ENCODE measurements at places on chromosomes 2 and 18.

DNA sequence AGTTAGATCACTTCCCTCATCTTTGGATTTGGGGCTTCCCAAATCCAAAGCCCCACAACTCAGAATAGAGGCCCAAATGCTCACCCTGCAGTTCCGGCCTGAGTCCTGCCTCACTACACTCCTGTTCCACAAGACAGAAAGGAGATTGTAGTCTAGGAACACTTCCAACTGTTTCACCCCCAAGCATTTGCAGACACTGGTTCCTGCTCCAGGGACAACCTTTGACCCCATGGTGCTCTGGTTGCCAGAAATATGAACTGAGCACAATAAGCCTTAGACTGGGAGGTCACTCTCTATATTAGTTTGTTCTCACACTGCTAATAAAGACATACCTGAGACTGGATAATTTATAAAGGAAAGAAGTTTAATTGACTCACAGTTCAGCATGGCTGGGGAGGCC, 49.0 kb downstream of the HRH4 start:
- DNase-seq = no peak
- H3K4me1 ChIP-seq = no peaks in the 10 kb centered on the region
- no peak overlapping the region for H3K27ac ChIP-seq

DNA sequence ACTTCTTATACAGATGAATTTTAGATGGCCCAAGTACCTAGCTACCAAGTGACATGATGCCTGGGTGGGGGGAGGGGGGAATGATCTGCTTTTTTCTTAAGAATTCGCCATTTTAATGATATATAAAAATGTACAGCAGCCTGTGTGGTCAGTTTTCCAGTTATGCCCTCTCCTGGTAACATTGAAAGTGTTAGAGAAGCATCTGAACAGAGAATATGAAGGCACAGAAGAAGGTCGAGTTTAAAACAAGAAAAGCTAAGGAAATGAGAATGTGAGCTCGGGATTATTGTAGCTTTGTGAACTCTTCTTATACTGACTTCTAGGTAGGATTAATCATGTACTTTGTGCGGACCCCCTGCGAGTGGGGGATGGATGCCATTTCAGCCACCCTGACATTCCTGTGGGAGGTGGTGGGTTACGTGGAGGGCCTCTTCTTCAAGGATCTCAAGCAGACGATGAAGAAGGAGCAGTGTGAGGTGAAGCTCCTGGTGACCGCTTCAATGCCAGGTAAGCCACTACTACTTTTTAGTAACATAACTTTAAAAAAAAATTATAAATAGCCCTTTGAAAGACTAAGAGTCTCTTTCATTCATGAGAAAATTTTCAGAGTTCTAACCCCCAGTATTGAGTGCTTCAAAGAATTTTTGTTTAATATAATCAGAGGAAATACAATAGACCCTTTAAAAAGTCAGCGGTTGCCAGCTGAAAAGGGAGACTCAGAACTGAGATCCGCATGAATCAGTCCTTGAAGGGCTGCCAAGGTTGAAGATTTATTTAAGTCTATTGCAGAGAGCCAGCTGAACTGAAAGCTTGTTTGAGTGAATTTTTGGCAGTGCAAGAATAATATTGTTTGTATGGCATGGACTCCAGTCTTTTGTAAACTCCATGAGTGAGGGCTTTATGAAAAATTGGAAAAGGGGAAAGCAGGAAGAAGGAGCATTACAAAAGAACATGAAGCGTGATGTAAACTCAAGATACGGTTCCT, 68.6 kb upstream of the RPE start:
- H3K27ac ChIP-seq = peak overlapping the region; percentile 39
- DNase-seq = peak; percentile 78
- H3K4me3 ChIP-seq = peak overlapping the region; percentile 11
- no peaks in the 10 kb centered on the region for H3K36me3 ChIP-seq
- H3K27me3 ChIP-seq = no peaks in the 10 kb centered on the region
- peaks cover 15% of the 10 kb centered on the region for H3K4me1 ChIP-seq

DNA sequence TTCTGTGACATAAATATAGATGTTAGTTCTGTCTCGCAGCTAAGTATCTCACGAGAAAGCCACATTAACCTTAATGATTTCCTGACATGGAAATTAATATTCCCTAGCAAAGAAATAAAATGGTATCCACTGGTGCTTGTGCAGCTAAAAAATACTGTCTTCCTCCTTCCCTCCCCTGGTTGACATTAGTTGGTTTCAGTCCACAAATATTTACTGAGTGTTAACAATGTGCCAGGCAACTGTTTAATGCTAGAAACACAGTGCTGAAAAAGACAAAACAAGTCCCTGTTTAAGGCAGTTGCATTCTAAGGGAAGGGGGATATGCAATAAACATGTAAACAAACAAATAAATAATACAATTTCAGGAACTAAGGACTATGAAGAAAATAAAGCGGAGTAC, 44.2 kb upstream of the VPS54 start:
- H3K27ac ChIP-seq = no peak overlapping the region
- peaks cover 9% of the 10 kb centered on the region for H3K4me1 ChIP-seq
- no peaks in the 10 kb centered on the region for H3K27me3 ChIP-seq
- H3K4me3 ChIP-seq = no peak overlapping the region

DNA sequence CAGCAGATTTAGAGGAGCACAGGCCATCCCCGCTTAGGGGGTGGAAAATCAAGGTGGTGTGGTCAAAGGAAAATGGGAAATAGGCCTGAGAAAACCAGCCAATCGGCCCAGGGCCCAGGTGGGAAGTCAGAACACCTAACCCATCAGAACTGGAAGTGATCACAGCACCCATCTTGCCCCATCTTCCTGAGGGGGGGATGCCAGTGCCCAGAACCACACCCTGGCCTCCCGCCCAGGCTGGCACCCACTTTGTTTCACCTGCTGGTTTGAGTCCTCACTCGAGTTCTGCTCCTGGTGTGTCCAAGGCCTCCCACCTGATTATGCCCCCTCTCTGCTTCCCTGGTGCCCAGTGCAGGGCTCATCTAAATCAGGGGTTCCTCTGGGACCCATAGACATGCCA, 174.5 kb downstream of the TNS1 start:
- H3K27me3 ChIP-seq = no peaks in the 10 kb centered on the region
- no peaks in the 10 kb centered on the region for H3K4me1 ChIP-seq
- no peak overlapping the region for H3K4me3 ChIP-seq
- no peak overlapping the region for H3K27ac ChIP-seq
- DNase-seq = no peak

DNA sequence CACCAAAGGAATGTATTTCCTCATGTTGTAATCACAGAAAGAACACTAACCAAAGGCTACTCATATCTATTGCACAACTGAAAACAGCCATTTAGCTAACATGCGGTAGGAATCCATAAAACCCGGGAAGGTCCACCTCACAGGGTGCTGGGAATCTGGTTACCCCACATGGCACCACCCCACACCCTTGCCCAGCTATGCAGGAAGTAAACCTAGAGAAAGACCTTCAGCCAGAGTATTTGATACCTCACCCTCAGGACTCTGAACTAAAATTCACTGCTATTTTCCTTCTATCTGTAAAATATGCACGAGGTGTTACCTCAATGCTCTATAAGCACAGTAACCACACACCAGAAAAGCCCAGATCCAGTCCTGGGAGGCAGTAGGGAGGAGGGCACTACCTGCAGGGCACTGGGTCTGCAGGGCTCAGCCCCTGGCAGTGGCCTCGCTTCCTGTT, 45.8 kb downstream of the PTPN2 start:
- peak overlapping the region; percentile 58 for H3K27ac ChIP-seq
- H3K4me1 ChIP-seq = peaks cover 24% of the 10 kb centered on the region

GRCh38 chr2:188701836-188702235, 272.3 kb upstream of the COL3A1 start:
- peak overlapping the region; percentile 51 for H3K27ac ChIP-seq
- H3K4me3 ChIP-seq = no peak overlapping the region
- H3K27me3 ChIP-seq = no peaks in the 10 kb centered on the region
- peak; percentile 82 for DNase-seq
- H3K36me3 ChIP-seq = no peaks in the 10 kb centered on the region

- no peaks in the 10 kb centered on the region for H3K27me3 ChIP-seq
- H3K4me1 ChIP-seq = peaks cover 4% of the 10 kb centered on the region
- no peak for DNase-seq
- H3K36me3 ChIP-seq = no peaks in the 10 kb centered on the region
- H3K4me3 ChIP-seq = no peak overlapping the region
These were observed 6.3 kb downstream of the MYOM1 start for GRCh38 chr18:3213300-3214059.

- H3K4me3 ChIP-seq = no peak overlapping the region
- H3K4me1 ChIP-seq = no peaks in the 10 kb centered on the region
- no peaks in the 10 kb centered on the region for H3K36me3 ChIP-seq
- H3K27me3 ChIP-seq = no peaks in the 10 kb centered on the region
- no peak overlapping the region for H3K27ac ChIP-seq
These were observed 117.8 kb downstream of the ACKR3 start for GRCh38 chr2:236687296-236687965.

DNA sequence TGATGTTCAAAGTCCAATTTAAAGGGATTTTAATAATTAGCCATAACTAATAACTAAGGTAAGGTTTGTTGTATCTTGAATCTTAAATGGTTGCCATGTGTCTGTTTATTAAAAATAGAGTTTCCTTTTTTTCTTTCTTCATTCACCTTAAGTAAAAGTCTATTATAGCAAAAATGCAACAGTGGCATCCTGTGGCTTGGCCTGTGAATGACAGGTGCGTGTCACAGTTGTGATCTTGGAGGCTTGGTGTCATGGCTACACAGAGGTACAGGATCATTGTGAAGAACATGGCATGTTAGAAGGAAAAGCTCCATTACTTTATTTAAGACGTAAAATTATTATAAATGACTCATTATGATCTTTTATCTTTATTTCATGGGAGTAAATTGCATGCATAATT, 246.1 kb downstream of the BCL2 start:
- DNase-seq = no peak
- no peaks in the 10 kb centered on the region for H3K27me3 ChIP-seq
- peaks cover 5% of the 10 kb centered on the region for H3K4me1 ChIP-seq
- no peak overlapping the region for H3K27ac ChIP-seq
- H3K4me3 ChIP-seq = no peak overlapping the region
- no peaks in the 10 kb centered on the region for H3K36me3 ChIP-seq
